ENCODE measurements at places on chromosomes 6 and 20.

DNA sequence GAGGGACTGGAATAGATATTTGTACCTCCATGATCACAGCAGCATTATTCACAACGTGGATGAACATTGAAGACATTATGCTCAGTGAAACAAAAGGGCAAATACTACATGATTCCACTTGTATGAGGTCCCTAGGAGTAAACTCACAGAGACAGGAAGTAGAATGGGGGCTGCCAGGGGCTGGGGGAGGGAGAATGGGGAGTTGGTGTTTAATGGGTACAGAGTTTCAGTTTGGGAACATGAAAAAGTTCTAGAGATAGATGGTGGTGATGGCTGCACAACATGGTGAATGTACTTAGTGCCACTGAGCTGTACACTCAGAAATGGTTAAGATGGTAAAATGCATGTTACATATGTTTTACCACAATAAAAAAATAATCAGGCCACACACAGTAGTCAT, 164.3 kb upstream of the RREB1 start:
- DNase-seq, result no peak

- no peak for DNase-seq
Observed at GRCh38 chr6:169556758-169557548, 144.9 kb downstream of the WDR27 start.

DNA sequence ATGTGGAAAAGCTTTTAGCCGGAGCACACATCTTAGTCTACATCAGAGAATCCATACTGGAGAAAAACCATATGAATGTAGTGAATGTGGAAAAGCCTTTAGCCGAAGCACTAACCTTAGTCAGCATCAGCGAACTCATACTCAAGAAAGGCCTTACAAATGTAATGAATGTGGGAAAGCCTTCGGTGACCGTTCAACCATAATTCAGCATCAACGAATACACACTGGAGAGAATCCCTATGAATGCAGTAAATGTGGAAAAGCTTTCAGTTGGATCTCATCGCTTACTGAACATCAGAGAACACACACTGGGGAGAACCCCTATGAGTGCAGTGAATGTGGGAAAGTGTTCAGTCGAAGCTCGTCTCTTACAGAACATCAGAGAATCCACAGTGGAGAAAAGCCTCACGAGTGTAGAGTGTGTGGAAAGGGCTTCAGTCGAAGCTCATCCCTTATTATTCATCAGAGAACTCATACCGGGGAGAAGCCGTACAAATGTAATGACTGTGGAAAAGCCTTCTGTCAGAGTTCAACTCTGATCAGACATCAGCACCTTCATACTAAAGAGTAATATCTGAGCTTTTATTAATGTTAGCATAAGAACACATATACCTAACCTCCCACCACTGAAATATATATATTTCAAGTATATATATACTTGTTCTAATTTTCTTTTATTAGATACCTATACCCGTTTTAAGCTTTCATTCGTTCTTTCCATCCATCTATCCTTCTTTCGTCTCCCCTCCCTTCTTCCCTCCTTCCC, 12.5 kb downstream of the ZNF391 start:
- DNase-seq, result no peak

- no peak for DNase-seq
Observed at GRCh38 chr20:24002896-24003295, 14.3 kb upstream of the GGTLC1 start.

- DNase-seq, result no peak
Observed at GRCh38 chr6:30643656-30644055, 3.3 kb upstream of the C6orf136 start.

- no peak for DNase-seq
Observed at GRCh38 chr6:158095031-158095430, 73.0 kb downstream of the SERAC1 start.

GRCh38 chr20:13913572-13913971, 76.8 kb downstream of the SEL1L2 start:
- no peak for DNase-seq

DNA sequence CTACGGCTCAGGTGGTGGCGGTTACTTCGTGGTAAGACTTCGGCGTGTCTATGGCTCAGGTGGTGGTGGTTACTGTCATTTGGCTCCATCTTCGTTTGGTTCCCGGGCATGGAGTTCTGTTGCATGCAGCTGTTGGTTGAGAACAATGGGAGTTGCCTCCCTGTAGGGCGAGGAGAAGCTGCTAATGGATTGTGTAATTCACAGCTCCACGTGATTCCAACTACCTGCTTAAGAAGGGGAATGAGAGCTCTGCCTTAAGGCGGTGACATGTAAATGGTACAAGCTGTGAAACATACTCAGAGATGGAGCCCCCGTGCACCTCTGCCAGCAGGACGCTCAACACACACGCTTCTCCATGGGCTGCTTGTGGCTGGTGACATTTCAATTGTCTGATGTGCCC, 12.4 kb upstream of the DACT2 start:
- DNase-seq, result no peak

GRCh38 chr6:164477101-164477500, 832.3 kb downstream of the C6orf118 start:
- no peak for DNase-seq

- DNase-seq, result peak; percentile 76
Observed at GRCh38 chr20:54088430-54088829, 18.0 kb upstream of the BCAS1 start.

GRCh38 chr20:24462460-24463010, 6.9 kb upstream of the SYNDIG1 start:
- DNase-seq, result no peak

DNA sequence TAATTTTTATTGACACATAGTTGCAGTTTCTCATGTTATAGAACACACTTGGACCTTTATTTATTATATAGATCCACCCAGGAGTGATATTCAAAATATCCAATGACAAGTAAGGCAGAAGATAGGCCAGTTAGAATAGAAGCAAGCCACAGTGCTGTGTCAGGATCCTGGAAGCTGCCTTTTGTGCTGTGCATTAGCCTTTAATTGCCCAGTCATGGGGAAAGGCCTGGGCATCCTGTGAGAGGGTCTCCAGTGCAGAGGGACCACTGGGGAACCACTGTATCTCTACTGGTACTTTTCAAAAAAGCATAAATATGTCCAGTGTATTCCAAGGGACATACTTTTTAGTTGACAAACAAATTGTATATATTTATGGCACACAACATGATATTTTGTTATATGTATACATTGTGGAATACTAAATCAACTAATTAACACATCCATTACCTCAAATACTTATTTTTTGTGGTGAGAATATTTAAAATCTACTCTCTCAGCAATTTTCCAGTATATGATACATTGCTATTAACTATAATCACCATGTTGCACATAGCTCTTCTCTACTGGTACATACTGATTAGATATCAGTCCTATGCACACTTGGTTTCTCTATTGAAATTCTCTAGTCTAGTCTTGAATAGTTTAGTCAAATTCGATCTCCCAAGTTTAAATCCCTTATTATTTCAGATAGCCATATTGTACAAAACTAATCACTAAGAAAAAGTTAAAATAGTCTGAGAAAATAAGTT, 59.5 kb downstream of the CDC40 start:
- DNase-seq, result no peak

- peak; percentile 93 for DNase-seq
Observed at GRCh38 chr6:148508401-148509041, 165.9 kb downstream of the SASH1 start.

GRCh38 chr20:49649672-49650071, 64.0 kb downstream of the B4GALT5 start:
- no peak for DNase-seq

GRCh38 chr6:168664956-168665355, 224.0 kb downstream of the SMOC2 start:
- DNase-seq, result no peak

DNA sequence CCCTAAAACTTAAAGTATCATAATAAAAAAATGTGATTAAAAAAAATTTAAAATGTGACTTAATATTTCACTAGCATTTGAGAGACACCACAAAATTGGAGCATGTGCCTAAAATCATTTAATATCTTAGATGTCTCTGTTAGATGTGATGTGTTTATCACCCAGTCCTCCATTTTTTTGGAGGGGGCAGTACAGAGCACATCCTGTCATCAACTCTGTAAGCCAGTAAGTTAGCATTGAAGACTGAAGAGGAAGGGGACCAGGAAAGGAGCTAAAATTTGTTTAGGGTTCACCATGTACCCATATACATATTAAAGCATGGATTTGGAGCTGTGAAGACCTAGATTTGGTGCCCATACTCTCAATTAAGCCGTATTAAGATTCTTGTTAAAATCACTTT, 30.7 kb upstream of the ADIG start:
- DNase-seq, result peak; percentile 2

DNA sequence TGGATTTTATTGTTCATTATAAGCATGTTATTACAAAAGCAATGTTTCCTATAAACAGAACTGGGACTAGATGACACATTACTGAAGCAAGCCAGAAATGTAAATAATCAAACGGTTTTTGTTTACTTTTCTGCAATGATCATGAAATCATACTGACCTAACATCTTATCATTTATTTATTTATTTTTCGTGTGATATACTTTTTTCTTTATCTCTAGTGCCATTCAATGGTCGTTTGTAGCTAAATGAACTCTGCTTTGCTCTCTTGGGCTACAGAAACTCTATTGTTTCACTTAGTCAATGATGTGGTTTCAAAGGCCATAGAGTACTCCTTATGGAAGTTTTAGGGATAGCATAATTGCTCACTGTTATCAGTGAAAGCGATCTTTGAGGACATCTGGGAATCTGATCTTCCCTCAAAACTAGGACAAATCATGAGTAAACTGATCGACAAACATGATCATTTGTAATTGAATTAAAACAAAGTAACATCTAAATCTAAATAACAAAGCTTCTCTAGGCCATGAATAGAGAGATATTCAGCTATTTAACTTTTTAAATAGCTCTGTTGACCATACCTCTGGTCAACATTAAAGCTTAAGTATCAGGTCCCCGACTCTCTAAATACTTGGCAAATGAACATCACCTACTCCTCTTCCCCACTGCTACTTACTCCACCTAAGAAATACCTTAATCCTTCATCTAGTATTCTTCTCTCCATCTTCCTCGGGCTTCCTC, 933.4 kb downstream of the TFAP2A start:
- DNase-seq, result peak; percentile 38

GRCh38 chr6:166928644-166929541, 27.5 kb downstream of the RNASET2 start:
- DNase-seq, result no peak

GRCh38 chr6:105250533-105250932, 70.7 kb upstream of the POPDC3 start:
- DNase-seq, result no peak

DNA sequence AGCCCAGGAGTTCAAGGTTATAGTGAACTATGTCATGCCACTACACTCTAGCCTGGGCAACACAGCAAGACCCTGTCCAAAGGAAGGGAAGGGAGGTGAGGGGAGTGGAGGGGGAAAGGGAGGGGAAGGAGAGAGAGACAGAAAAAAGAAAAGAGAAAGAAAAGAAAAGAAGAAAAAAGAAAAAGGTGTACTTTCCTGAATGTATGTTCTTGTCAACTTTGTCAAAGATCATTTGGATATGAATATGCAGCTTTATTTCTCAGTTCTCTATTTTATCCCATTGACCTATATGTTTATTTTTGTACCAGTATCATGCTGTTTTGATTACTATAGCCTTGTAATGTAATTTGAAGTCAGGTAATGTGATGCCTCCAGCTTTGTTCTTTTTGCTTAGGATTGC, 30.9 kb upstream of the FKBP1C start:
- no peak for DNase-seq

GRCh38 chr20:18515973-18516372, 8.2 kb downstream of the SEC23B start:
- no peak for DNase-seq

GRCh38 chr20:19785173-19785982, 27.3 kb downstream of the RIN2 start:
- DNase-seq, result peak; percentile 70

DNA sequence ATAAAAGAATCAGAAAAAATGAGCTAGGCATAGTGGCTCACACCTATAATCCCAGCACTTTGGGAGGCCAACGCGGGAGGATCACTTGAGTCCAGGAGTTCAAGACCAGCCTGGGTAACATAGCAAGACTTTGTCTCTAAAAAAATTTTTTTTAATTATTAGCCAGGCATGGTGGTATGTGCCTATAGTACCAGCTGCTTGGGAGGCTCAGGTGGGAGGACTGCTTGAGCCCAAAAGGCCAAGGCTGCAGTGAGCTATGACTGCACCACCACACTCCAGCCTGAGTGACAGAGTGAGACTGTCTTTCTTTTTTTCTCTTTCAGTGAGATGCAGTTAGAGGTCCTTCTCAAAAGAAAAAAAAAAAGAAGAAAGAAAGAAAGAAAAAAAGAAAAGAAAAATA, 8.5 kb upstream of the SNRPC start:
- no peak for DNase-seq

GRCh38 chr6:113318575-113318917, 538.6 kb upstream of the MARCKS start:
- DNase-seq, result no peak

- DNase-seq, result no peak
Observed at GRCh38 chr6:20306491-20306890, 94.2 kb upstream of the MBOAT1 start.

- no peak for DNase-seq
Observed at GRCh38 chr6:145865595-145865994, 51.0 kb upstream of the FBXO30 start.

GRCh38 chr6:109531446-109531845, 48.4 kb upstream of the ZBTB24 start:
- DNase-seq, result no peak

Measured in EH (cell line).